Lung microvascular endothelial cell (primary cell): ENCODE measurements at places on chromosomes 3 and 15. TPM values are rescaled to one million over a fixed set of nuclear protein-coding genes. Genes with fewer than 3 reads are reported as not detected.

The MYL3 gene
- not detected in 2 replicates for total RNA-seq

The POLG gene
- 42.3 and 63.7 TPM in 2 replicates for total RNA-seq

DNA sequence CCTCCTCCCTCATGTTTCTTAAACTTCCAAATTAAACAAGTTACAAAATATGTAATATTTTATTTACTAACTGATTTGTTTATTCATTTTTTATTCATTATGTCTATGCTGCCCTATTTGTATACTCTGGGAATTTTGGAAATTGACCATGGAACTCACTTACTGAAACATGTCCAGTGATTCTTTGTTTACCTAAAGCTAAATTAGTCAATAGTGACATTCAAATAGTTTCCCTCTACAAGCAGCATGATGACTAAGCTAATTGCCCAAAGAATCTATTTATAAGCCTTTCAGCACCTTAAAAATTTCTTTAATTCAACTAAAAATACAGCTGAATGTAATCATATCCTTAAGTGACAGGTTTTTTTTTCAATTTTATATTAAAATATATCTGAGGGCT, 437.7 kb downstream of the SI start:
- no peak for DNase-seq

DNA sequence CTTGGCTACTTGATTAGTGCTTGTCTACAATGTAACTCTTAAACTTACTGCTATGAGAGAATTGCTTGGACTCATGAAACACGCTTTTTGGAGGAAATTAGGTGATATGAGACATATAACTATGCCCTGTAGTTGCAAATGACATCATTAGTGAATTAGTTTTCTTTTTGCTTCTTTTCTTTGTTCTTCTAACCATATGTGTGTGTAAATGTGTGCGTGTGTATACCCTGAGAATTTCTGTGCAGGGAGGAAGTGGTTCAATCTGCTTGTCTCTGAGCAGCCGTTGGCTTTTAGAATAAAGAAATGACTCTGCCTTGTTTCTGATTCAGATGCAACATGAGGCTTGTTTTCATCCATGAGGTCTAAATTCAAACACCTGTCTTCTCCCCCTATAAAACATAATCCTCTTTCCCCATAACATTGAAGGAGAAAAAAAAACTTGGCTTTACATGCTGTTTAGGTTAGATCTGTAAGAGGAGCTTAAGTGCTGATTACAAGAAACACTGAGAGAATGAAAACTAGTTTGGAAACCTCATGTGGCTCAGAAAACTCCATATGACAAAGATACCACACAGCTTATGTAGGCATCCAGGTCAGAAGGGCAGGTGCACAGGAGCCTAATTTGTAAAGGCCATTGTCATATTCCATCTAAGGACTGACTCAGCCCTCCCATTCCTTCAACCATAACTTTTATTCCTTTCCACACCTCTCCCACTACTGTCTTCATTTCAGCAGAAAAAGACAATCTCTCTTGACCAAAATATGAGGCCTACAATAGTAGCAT, 30.5 kb upstream of the BLM start:
- DNase-seq, result no peak

The PATL2 gene
- total RNA-seq, result under 0.01 TPM in 1 of 2 replicates, not detected in the other

The GPR149 gene
- total RNA-seq, result not detected in 2 replicates

The SPSB4 gene
- total RNA-seq, result under 0.01 TPM in 2 replicates

The RAP2B gene
- total RNA-seq, result 12.5 and 16.1 TPM in 2 replicates

The GASK1A gene
- total RNA-seq, result not detected in 2 replicates

DNA sequence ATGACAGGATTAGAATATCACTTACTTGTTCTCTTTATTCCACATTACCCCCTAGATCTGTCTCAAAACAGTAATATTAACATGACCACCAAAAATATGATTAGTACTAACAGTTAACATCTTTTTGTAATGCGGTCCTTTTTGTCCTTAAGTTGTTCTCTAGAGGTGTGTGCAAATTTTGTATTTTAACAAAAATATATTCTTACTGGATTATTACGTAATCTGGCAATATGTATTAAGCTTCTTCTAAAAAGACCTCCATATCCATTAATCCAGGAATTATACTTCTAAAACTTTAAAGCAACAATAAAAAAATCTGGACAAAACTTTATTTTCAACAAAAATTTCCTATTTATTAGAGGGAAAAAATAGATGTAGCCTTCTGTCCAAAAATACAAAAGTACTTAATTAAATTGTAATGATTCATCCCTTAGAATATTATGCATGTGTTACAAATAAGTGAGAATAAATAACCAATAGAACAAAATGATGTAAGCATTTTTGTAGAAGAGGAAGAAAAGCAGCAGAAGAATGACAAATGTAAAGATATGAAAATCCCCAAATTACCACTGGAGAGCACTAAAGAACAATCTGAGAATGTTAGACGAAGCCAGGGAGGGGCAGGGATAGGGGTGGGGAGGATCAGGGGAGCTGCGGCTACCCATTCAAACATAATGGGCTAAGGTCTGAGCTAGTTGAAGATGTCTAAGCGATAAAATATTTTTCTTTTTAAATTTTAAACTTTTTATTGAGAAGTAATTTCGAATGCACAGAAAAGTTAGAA, 945.6 kb downstream of the MCTP2 start:
- no peak for DNase-seq

DNA sequence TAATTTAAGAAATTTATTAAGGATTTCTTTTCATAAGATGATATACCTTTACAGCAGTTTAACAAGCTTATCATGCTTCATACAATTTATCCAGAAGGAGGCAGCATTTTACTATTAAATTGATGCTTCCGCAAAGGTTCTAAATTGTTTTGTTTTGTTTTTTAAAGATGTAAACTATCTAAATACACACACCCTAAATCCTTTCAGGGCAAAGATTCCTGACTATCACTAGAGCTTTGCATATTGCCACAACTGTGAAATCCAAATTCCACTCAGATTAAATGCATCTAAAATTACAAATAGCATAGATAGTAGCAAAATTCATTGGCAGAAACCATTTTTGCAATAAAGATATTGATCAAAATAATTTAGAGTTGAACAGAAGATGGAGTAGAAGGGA, 44.5 kb upstream of the CCNL1 start:
- DNase-seq, result peak; percentile 68

DNA sequence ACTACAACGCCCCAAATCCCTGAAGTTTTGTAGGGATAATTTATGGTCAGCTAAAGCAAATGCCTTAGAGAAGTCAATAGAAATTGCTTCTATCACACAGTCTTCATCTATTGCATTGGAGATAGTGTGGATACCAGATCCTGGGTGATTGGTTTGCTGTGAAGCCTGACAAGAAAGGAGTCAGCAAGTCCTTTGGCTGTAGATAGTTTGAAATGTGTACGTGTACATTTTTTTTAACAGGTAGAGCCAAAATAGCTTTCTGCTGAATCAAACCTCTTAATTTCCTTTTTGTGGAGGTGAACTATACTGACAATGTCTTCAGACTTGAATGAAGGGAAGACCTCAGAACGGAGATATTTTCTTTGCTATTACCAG, 312.3 kb downstream of the ZBBX start:
- no peak for DNase-seq

The ITIH4 gene
- total RNA-seq, result 0.22 and 0.40 TPM in 2 replicates

GRCh38 chr3:187920913-187921312, 175.6 kb upstream of the BCL6 start:
- DNase-seq, result no peak

- no peak for DNase-seq
Observed at GRCh38 chr15:92102395-92102755, 248.9 kb downstream of the SLCO3A1 start.

The FETUB gene
- not detected in 2 replicates for total RNA-seq

DNA sequence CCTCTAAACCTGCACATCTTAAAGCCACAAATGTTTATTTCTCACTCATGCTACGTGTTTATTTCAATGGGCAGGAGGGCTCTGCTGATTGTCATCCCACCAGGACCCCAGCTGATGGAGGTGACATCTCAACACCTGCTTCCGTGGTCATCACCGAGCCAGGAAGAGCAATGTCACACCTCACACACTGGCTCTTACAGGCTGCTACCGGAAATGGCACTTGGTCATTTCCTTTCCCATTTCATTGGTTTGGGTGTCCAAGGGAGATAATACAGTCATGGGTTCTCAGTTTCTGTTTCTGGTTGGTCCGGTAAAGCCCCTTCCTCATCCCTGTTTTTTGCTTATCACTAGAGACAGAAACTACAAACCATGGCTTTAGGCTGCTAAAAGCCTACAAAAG, 41.9 kb downstream of the ABHD2 start:
- peak; percentile 80 for DNase-seq

GRCh38 chr15:61393949-61394348, 164.8 kb upstream of the RORA start:
- no peak for DNase-seq

The SCG5 gene
- 0.20 and 0.44 TPM in 2 replicates for total RNA-seq

- DNase-seq, result no peak
Observed at GRCh38 chr3:89358281-89358680, 250.9 kb downstream of the EPHA3 start.

- no peak for DNase-seq
Observed at GRCh38 chr3:152069871-152070270, 196.4 kb downstream of the SUCNR1 start.

The MAGEL2 gene
- under 0.01 TPM in 1 of 2 replicates, not detected in the other for total RNA-seq

DNA sequence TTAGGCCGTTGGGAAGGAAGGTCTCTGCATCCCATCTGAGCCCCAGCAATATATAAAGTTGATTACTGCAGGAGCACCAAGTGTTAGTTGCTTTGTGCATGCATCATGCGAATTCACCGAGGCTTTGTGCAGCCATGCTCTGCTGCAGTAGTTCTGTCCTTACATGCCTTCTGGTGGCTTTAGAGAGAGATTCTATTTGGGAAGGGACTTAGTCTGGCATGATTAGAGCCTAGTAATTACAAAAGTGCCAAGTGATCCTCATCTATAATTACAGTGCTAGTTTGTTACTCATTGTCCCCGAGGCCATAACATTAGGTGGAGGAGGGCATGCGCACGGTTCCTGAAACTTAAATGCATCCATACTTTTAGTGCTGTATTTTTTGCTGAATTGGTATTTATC, 353.6 kb downstream of the CNTN4 start:
- no peak for DNase-seq

The CCR1 gene
- total RNA-seq, result not detected in 2 replicates

- DNase-seq, result peak; percentile 84
Observed at GRCh38 chr3:126925411-126926171, 57.3 kb upstream of the PLXNA1 start.

GRCh38 chr3:45607790-45608189, 13.2 kb downstream of the LIMD1 start:
- DNase-seq, result no peak

The TATDN2 gene
- 7.2 and 8.9 TPM in 2 replicates for total RNA-seq

- DNase-seq, result no peak
Observed at GRCh38 chr15:30962079-30962478, 29.3 kb downstream of the MTMR10 start.

- no peak for DNase-seq
Observed at GRCh38 chr15:29917600-29918597, 95.6 kb upstream of the TJP1 start.

The LTK gene
- total RNA-seq, result under 0.01 TPM in 1 of 2 replicates, not detected in the other

- DNase-seq, result no peak
Observed at GRCh38 chr15:51739061-51739712, 1.7 kb upstream of the LYSMD2 start.

The ITIH3 gene
- total RNA-seq, result 0.22 and 0.60 TPM in 2 replicates

- peak; percentile 40 for DNase-seq
Observed at GRCh38 chr3:171285287-171285686, 174.9 kb downstream of the TNIK start.

GRCh38 chr15:89492111-89492641, 4.2 kb downstream of the RHCG start:
- no peak for DNase-seq

GRCh38 chr15:100152463-100152862, 189.3 kb downstream of the ADAMTS17 start:
- DNase-seq, result no peak

DNA sequence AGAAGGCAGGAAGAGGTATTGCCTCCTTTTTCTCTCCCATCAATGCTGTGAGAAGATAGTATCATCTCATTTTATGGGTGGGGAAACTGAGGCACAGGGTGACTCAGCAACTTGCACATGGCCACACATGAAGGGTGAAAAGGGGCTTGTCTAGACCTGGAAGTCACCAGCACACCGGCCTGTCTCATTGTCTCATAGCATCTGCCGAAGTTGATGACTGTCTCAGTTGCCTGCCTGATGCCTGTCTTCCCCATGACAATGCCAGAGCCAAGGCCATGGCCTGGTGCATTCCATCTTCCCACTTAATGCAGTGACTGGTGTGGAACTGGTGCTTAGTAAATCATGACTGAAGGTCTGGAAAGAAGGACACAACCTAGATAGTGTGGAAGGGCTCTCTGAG, 27.9 kb upstream of the PRR23E start:
- DNase-seq, result no peak

DNA sequence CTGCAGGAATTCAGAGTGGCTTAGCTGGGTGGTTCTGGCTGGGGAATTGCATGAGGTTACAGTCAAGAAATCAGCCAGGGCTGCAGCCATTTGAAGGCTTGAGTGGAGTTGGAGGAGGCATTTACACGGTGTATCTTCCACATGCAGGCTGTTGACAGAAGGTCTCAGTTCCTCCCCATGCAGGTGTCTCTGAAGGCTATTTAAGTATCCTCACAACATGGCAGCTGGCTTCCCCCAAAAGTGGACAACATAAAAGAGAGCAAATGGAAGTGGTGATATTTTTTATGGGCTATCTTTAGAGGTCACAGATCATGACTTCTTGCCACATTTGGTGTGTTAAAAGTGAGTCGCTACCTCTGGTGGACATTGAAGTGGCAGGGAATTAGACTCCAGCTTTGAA, 60.1 kb upstream of the SPRED1 start:
- no peak for DNase-seq

DNA sequence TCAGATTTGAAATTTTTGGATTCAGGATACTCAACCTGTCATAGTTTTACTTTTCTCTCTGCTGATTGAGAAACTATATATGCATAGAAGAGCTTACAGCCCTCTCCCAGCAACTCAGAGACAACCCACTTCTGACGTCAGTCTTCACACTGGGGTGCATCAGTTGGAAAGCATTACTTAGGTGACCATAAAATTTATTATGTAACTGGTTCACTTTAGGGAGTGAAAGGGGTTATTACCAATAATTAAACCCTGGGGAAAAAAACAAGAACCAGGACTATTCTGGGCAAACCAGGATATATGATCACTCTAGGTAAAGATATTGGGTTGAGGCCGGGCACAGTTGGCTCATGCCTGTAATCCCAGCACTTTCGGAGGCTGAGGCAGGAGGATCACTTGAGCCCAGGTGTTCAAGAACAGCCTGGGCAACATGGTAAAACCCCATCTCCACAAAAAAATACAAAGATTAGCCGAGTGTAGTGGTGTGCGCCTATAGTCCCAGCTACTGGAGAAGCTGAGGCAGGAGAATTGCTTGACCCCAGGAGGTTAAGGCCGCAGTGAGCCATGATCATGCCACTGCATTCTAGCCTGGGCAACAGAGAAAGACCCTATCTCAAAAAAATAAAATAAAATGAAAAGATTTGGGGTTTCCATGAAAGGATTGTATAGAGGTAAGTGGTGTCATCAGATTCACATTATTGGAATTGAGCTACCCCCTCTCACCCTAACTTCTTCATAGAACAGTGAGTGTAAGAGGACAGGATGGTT, 27.1 kb downstream of the HES1 start:
- no peak for DNase-seq

The SCG3 gene
- total RNA-seq, result under 0.01 and 0.22 TPM in 2 replicates

The CYP1A2 gene
- not detected in 2 replicates for total RNA-seq

- peak; percentile 85 for DNase-seq
Observed at GRCh38 chr3:113405180-113405579, 36.1 kb downstream of the CFAP44 start.
